Activated T-cell treated with anti-CD3 and anti-CD28 coated beads for 4 hours (primary cell): ENCODE measurements at places on chromosomes 16 and 17.

GRCh38 chr17:73091770-73092522 lies 542 bp downstream of the SLC39A11 start:
- DNase-seq: no peak

- DNase-seq: peak; percentile 38
These were observed 6.0 kb downstream of the CPSF4L start for GRCh38 chr17:73255671-73256181.

DNA sequence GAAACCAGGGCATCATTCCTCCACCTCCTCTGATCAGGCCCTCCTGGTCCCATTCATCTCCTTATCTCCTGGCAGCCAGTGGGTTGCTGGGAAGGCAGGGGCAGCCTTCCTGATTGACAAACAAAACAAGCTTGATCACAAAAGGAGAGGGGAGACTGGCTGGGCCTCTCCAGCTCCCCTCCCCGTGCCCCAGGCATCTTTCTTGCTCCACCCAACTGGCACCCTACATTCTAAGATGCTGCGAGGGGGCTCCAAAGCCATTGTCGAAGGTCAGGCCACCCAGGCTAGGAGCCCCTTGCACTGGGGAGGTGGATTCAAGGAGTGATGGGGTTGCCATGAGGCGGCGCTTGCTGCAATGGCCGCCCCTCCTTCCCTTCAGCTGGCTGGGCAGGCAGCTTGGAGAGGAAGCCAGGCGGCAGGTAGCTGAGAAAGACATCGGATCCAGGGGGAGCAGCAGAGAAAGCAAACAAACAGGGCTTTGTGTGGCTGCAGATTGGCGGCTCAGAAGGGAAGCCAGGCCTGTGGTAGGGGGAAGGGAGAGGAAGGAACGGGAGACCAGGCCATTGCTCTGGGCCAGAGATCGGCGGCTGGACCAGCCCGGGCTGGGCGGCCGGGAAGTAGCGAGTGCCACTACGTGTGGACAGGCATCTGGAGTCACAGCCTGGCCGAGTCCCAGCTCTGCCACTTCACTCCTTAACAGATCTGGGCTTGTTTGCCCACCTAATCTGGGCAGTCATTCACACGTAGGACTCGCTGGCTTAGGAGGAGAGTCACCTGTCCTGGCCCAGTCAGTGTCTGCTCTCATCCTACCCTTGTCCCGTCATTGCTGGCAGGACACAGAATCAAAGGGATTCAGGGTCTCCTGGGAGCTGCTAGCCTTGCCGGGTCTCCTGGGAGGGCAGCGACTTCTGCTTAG lies 12.3 kb downstream of the RAI1 start:
- DNase-seq: no peak

DNA sequence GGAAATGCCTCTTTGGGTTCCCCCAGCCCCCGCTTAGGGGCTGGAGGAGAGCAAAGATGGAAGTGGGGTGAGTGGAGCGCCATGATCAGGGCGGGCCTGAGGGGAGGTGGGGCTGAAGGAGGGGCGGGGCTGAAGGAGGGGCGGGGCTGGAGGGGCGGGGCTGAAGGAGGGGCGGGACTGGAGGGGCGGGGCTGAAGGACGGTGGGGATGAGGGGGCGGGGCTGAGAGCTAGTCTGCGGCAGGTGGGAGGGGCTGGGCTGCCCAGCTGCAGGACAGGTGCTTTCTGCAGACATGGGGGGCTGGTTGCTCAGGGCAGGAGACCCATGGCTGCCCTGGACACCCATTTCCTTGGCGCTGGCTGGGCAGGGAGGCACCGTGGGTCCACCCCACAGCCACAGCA lies 39.1 kb upstream of the PABPN1L start:
- no peak for DNase-seq

GRCh38 chr16:12998361-12999085 lies 97.1 kb downstream of the SHISA9 start:
- no peak for DNase-seq

DNA sequence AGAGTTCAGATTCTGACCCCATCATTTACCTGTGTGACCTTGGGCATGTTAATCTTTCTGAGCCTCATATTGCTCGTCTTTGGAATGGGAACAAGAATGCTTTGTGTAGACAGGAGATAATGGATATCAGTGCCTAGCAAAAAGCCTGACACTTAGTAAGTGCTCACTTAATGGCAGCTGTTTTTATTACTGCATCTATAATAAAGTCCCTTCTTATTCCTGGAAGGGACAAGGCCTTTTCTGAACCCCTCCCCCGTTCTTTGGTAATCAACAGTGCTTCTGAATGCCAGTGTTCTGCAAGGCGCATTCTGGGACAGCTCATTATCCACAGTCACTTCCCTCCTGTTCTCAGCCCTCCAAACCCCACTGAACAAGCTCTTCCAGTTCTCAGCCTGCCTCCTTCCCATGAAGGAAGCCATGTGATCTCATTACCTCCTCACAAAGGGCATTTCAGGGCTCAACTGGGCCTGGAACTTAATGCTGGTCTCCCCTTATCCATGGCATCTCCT lies 25.1 kb upstream of the SUPT4H1 start:
- no peak for DNase-seq

- no peak for DNase-seq
These were observed 292.7 kb downstream of the HAPSTR1 start for GRCh38 chr16:9384141-9384540.

DNA sequence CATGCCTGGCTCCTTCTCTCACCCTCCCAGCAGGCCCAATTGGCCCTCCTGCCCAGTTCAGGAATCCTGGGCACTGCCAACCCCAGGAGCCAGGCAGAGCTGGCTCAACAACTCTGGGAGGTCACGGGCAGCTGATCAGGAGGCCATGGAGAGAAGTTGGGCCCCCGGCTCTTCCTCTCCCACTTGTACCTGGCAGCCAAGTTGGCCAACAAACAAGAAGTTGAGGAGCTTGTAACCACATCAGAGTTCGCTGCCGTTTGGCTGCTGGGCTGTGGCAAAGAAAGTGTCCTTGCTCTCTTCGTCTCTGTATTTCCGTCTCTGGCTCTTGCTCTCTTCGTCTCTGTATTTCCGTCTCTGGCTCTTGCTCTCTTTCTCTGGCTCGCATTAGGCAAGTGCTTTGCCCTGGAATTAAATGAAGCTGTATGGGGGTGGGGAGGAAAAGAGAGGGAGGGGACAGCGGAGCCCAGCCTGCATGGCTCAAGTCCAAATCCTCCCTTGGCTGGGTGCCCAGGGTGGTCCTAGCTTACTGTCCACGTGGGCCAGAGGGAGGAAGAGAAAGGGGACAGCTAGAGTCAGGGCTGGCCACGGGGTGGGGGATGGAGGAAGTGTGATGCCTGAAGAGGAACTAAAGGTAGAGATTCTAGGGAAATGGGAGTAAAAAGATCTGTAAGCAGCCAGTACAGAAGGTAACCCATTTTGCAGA lies 7.8 kb upstream of the TMEM132E start:
- no peak for DNase-seq

GRCh38 chr16:89014403-89015230 lies 37.6 kb upstream of the CBFA2T3 start:
- DNase-seq: no peak

GRCh38 chr17:81419886-81420768 lies 24.9 kb downstream of the BAHCC1 start:
- DNase-seq: no peak

DNA sequence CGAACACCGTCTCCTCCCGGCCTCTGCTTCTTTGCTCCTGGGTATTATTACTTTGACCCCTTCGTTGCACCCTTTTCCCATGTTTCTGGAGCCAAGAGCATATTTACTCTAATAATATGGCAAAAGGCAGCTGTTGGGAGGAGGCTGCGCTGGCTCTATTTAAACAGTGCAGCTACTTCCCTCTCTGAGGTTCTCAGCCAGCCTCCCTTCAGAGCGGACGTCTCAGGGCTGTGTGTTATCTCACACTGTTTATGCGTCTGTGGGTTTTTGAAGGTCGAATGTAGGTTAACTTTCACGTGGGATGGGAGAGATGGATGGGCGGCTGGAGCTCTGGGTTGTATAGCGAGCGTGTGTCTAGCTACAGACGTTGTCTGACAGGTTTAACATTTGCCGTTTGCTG lies 45.3 kb downstream of the COX4I1 start:
- DNase-seq: no peak

- DNase-seq: no peak
These were observed 41.7 kb downstream of the PEMT start for GRCh38 chr17:17549732-17550366.

DNA sequence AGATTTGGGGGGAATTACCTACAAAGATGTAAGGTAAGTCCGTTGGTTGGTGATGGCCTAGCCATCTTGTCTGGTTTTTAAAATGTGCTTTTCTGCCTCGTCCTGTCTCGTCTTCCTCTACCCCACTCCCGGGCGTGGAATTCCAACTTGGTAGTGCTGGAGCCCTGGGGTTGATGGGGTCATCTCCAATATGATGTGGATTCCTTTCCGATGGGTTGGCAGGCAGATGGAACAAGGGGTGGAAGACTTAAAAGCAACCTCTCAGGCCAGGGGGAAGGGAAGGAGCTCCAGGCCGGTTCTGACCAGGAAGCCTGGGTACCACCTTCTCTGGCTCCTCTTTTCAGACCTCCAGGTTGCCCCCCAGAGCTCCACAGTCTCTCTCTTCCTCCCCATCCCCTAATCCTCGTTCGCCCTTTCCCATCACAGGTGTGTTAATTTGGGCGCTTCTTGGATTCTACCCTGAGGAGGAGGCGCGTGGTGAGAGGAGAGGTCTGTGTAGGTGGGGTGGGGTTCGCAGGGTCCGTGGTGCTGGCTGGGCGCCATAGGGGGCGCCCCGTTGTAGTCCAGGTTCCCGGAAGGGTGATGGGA lies 5.1 kb upstream of the HOXB2 start:
- DNase-seq: no peak

DNA sequence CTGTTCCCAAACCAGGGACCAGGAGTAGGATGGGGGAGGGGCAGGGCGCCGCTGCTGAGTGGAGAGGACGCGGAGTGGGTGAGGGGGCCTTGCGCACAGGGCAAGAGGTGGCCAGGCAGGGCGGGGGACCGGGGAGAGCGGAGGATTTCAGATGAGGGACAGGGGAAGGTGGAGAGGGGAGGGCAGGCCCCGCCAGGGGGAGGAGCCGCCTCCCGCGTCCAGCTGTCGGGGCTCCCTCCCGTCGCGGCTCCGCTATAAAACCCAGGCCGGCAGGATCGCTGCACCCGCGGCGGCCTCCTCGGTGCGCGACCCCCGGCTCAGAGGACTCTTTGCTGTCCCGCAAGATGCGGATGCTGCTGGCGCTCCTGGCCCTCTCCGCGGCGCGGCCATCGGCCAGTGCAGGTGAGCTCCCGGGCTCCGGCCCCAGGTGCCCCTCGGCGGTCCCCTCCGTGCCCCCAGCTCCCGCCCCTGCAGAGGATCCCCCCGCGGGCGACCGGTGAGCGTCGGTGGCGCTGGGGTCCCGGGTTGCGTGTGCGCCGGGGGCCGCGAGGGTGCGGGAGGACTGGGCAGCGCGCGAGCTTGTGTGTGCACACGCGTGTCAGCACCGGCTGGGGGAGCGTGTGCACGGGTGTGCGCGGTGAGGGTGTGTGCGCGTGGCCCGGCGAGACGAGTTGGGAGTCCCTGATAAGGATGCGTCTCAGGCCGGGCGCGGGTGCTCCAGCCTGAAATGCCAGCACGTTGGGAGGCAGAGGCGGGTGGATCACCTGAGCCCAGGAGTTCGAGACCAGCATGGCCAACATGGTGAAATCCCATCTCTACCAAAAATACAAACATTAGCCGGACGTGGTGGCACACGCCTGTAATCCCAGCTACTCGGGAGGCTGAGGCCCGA lies at the start of gene CA4:
CA4 (plus strand) TSS at position 283 of the 892 bp plus-strand sequence; CDS start at position 345, 62 bp downstream.
- DNase-seq: no peak

GRCh38 chr17:40344421-40345160 lies 19.9 kb downstream of the GJD3 start:
- no peak for DNase-seq

- peak; percentile 83 for DNase-seq
These were observed at the start of gene ACTG1 for GRCh38 chr17:81512562-81513371. Gene ACTG1 (minus strand): TSS chr17:81512799. CDS start chr17:81512354, 445 bp downstream.

DNA sequence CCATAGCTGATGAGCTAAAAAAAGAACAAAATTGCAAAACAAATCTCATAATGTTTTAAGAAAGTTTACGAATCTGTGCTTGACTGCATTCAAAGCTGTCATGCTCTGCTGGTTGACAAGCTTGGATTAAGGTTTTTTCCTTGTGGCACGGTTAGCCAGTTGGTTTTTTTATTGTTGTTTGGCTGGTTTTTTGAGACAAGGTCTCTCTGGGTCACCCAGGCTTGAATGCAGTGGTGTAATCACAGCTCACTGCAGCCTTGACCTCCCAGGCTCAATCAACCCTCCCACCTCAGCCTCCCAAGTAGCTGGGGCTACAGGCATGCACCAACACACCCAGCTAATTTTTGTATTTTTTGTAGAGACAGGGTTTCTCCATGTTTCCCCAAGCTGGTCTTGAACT lies 45.7 kb downstream of the PHKB start:
- DNase-seq: no peak

DNA sequence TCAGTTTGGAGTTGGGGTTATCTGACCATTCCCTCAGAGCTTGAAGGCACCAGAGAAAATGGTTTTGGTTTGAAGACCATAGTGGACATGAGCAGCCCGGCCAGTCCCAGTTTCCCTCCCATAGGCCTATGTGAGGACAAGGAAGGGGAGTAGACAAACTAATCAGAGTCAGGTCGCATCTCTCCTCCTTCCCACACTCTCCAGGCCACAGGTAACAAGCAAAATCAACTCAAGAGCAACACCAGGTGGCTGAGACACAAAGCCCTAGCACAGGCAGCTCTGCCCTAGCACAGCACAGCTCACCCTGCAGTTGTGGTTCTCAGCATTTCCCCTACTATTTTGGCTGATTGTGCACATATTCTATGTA lies 7.2 kb downstream of the SUPT4H1 start:
- DNase-seq: peak; percentile 50

DNA sequence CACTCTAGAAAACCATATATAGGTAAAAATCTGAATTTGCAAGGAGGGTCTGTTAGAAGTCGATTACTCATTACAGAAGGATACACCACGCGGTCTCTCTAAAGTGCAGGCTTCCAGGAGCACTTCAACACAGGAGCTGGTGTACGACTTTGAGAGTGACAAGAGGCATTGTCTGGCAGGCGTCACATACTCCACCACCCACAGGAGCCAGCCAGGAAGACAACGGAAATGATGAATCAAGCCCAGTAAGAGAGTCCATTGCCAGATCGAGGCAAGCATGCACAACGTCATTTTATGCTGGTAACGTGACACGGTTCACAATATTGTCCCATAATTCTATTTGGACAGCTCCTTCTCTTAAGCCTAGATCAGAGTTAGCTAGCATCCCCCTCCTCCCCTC lies 15.0 kb upstream of the CACNG4 start:
- no peak for DNase-seq

- DNase-seq: no peak
These were observed 16.3 kb upstream of the MYO15B start for GRCh38 chr17:75571197-75571884.

- DNase-seq: no peak
These were observed 73.8 kb downstream of the SDR42E1 start for GRCh38 chr16:81937305-81938038.

- DNase-seq: no peak
These were observed 43.4 kb upstream of the ZC3H18 start for GRCh38 chr16:88526906-88527185.

- DNase-seq: no peak
These were observed 681.4 kb downstream of the CDH11 start for GRCh38 chr16:64440421-64440831.

GRCh38 chr16:89898201-89898967 lies 20.3 kb upstream of the MC1R start:
- no peak for DNase-seq
